Activated CD8-positive, alpha-beta memory T cell treated with anti-CD3 and anti-CD28 coated beads for 24 hours (primary cell): ENCODE measurements at places on chromosomes 16 and 17.

DNA sequence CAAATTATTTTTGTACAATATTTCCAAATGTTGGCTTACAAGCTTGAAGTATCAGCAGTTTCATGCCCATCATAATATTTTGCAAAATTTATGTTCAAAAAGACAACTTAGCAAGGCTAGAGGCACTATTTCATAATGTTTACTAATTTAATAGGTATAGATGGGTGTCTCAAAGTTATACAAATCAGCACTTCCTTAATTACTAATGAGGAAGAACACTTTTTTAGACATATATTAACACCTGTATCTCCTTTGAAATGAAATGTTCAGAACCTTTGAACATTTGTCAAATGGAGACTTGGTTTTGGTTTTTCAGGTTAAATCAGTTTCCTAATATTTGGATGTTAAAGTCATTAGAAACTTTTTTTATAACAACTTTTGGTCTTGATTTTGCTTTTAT, 2.2 kb downstream of the TAT start:
- DNase-seq = no peak

- DNase-seq = no peak
These were observed 13.3 kb downstream of the CDR2 start for GRCh38 chr16:22360963-22361659.

DNA sequence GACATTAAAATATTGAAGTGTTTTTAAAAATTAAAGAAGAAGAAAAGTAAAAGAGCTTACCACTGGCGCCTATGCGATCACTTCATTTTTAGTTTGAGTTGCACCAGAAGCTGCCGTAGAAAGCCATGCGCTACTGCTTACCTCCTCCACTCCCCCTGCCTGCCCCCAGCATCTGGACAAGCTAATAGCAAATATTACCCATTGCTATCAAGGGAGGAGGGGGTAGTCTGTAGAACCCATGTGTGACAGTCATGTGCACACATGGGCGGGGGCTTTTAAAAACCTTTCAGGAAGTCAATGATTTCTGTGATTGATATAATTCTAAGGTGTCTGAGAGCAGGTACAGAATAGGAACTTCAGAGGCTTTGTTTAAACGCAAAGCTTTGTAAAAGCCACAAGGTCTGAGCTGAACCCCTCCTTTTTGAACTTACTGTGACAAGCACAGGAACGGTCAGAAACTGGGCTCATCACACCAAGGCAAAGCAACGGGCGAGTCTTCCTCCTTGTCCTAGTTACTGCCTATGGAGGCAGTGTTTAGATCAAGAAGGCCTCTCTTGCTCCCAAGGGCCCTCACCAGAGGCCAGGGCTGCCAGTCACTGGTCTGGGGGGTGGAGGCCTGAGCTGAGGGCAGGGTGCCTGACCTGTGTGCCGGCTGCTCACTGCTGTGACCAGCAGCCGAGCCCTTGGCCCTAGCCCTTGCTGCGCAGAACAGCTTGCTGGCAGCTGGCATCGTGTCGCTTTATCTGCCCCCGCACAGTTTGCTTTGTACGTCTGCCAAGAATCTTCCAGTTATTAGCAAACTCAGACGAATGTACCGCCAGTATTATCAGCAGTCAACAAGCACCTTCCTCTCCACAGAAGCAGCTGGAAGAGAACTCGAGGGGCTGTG, 15.0 kb downstream of the GINS2 start:
- DNase-seq = no peak

- DNase-seq = no peak
These were observed 208.0 kb downstream of the MSI2 start for GRCh38 chr17:57464191-57464864.
